ENCODE measurements at places on chromosomes 13 and 19.

DNA sequence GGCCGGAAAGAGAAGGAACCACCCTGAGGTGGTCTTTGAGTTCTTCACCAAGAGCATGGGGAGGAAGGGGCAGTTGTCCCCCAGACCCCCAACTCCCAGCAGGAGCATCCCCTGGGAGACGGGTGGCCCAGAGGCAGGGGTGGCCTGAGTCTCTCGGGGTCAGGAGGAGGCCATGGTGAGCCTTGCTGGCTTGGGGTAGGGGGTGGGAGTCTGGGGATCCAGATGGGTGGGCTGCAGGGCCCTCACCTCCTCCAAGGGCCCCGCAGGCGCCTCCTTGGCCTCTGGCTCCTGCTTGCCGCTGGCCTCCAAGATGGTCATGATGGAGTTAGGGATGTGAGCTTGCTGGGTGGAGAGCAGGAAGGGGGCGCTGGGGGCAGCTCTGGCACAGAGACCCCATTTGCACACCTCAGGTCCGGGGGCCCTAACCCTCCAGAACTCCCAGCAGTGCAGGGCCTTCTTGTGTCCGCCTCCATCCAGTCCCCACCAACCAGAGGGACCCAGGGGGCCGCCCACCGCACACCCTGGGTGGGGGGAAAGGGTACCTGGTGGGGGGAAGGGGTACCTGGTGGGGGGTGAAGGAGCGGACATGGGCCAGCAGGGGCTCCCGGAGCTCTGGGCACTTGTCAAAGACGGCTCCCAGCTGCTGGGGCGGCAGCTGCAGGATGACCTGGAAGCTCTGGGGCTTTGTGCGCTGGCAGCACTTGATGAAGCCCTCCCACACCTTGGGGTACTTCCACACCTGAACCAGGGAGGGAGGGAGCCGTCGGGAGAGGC lies 1.3 kb upstream of the RSPH6A start:
- no peak for DNase-seq

DNA sequence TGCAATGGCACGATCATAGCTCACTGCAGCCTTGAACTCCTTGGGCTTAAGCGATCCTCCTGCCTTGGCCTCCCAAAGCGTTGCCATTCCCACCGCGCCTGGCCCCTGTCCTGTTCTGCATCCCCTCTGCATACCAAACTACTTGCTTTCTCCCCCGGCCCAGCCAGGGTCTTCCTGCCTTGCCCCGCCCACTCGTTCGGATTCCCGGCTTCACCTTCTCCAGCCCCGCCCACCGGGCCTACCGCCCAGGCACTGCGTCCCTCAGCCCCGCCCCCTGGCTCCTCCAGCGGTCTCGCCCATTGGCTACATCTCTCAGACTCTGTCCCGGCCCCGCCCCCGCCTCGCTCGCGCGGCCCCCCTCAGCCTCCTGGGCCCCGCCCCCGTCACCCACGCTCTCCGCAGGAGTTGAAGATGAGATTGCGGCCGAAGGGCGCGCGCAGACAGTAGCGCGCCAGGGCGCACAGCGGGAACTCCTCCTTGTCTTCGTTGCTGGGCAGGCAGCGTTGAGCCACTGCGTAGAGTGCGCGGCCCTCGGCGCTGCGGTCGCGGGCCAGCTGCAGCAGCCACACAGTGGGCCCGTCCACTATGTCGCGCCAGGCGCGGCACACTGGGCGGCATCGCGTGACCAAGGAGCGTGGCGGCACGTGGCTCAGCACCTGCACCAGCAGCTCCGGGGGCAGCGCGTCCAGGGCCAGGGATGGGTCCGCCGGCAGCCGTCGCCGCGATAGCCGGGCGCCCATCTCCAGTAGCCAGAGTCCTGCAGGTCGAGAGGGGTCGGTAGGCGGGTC lies 19.0 kb downstream of the MRPS12 start:
- peak; percentile 93 for DNase-seq

DNA sequence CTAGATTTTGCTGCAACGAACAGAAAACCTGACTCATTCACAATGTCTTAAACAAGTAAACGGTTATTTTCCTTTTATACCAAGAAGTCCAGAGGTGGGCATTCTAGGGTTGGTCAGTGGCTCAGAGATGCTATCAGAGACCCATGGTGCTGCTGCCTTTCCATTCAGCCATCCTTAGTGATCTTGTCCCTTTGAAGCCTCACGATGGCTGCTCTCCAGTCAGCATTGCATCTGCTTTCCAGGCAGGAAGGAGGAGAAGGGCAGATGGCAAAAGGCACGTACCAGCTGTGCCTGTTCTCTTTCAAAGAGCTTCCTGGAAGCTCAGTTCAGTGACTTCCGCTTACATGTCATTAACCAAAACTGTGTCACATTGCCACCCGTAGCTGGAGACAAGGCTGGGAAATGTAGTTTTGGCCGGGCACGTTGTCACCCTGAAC lies 30.1 kb downstream of the WDFY2 start:
- peak; percentile 31 for DNase-seq

GRCh38 chr19:38685666-38686529 lies 38.4 kb downstream of the ACTN4 start:
- peak; percentile 85 for DNase-seq

DNA sequence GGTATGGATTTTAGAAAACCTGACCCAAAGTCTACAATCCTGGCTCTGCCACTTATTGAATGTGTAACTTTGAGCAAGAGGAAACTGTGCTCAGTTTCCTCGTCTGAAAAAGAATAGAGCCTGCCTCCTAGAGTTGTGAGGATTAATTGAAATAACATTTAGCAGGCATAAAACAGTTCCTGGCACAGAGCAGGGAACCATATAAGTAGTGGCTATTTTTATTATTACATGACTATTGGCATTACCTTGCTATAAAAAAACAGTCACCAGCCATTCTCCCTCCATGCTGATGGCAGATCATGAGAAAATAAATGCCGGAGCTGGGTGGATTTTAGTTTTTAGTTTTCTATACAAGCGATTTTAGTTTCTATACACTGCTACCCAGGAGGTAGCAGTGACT lies 5.8 kb downstream of the DOCK9 start:
- no peak for DNase-seq

DNA sequence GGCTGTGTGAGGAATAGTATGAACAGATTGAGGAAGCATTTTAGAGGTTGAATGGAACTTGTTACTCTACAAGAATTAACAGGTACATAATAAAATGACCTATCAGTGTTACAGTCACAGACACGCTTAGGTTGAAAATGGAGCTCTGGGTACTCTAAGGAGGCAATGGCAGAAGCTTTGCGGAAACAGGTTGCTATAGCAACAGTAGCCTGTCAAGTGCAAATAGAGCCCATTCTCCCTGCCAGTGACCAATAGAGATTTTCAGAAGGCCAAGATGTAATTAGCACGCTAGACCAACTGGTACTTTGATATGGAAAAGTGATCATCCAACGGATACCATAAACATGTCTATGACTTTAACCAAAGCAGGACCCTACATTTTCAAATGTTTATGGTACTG lies 148.5 kb upstream of the FREM2 start:
- peak; percentile 51 for DNase-seq

DNA sequence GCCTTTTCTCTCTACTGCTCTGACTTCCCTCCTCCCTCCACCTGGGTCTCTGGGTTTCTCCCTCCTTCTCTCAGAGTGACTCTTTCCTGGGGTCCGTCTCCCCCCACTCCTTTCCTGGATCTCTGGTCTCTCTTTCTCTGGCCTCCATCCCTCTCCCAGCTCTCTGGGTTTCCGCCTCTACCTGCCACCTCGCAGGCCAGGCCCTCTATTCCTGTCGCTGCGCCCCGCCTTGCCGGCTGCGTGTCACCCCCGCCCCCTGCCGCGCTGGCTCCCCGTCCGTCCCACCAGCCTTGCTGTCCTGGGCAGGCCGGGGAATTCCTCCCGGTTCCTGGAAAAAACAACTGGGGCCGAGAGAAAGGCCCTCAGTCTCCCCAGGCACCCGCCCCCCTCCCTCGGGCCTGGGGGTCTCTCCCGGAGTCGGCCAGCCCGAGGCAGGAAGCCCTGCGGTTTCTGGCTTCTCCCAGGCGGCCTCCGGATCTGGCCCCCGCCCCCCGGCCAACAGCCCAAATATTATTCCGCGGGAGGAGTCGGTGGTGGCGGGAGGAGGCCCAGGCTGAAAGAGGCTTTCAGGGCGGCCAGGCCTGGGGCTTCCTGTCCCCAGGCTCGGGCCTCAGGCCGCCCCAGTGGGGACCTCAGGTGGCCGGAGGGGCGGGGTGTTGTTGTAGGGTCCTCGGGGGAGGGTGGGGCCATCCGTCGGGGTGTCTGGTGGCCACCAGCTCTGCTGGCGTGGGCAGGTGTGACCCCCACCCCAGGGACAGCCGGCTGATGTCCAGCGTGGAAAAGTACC lies 9.3 kb downstream of the IRF2BP1 start:
- peak; percentile 67 for DNase-seq

- DNase-seq, result no peak
Observed at GRCh38 chr19:19655051-19655594, 8.4 kb downstream of the ATP13A1 start.

Measured in mesendoderm (in vitro differentiated cells).